Activated CD4-positive, alpha-beta T cell treated with anti-CD3 and anti-CD28 coated beads for 48 hours (primary cell): ENCODE measurements at places on chromosomes 3 and 15.
A peak's percentile ranks its signal among the peaks of the same experiment; 100 is the strongest.

DNA sequence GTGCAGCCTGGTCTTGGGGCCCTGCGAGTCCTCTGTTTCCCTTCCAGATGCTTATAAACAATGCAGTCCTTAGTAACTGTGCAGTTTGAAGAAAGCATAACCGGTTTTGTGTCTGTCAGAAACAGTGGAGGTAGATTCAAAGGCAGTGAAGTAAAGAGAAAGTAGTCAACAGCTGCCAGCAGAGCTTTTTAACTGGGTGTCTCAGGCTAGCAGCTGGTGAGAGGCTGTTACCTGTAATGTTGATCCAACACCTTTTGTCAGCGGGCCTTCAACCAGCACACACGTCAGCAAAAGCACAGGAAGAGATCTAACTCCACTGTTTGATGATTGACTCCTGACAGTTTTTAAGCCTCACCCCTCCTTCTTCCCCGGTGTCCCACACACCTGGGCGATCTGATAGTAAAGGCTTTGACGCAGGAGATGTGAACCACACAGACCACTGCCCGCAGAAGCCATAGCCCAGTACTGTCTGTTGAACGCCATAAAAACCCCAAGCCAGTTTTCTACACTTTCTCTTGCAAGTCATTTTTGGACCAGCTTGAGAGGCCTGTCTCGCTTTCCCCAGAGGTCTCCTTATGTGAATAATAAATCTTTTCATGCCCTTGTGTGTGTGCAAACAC lies 178.0 kb downstream of the FMN1 start:
- peak; percentile 6 for DNase-seq

GRCh38 chr3:73029321-73029796 lies 32.1 kb upstream of the EBLN2 start:
- no peak for DNase-seq

DNA sequence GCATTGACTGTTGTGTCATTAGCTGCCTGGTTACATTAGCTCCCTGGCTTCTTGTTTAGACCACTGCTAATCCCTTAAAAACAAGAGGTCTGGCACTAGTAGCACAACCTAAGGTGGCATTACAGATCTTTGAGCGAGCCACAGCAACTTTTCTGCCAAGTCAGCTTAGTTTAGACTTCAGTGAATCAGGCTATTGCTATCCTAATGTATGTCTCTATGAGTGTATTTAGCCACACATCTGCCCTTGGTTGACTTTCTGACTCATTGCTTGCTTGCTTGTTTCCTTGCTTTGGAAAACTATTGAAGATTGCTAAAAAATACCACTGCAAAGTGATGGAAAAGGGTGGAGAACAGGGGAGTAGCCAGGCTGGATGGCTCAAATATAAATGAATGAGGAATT lies 50.2 kb downstream of the CHP1 start:
- no peak for DNase-seq

GRCh38 chr3:183085634-183086390 lies 13.5 kb downstream of the MCCC1 start:
- DNase-seq: peak; percentile 20
